H54 (cell line): ENCODE measurements at places on chromosomes 11 and 22.
A peak's percentile ranks its signal among the peaks of the same experiment; 100 is the strongest.

DNA sequence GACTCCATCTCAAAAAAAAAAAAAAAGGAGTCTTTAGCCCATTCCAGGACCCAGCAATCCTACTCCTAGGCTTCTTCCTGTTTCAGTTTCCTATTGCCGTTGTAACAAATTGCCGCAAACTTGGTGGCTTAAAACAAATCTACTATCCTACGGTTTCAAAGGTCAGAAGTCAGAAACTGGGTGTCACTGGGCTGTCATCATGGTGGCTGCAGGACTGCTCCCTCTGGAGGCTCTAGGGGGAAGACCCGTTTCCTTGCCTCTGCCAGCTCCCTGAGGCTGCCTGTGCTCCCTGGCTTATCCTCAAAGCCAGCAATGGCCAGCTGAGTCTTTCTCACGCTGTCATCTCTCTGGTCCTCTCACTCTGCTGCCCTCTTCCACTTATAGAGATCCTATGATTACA, 8.7 kb upstream of the DAGLA start:
- DNase-seq: no peak

DNA sequence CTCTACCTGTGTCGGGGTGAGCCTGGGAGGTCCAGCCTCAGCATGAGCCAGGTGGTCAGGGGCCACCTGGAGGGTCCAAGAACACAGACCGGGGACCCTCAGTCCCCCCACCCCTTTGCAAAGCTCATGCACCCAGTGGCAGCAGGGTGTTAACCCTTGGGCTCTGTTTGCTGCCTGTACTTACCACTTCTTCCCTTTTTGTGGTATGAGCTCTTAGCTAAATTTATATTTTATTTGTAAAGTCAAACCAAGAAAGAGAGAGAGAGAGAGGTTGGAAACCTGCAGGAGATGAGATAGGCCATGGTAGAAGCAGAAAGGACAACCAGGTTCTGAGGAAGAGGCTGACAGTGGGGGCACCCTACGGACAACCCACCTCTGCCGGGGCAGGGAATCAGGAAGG, 29.9 kb downstream of the IL10RA start:
- DNase-seq: no peak

- DNase-seq: no peak
Measured at GRCh38 chr22:47417699-47418098, 655.2 kb downstream of the TBC1D22A start.

GRCh38 chr11:112172362-112172994, 2.8 kb upstream of the BCO2 start:
- DNase-seq: no peak

DNA sequence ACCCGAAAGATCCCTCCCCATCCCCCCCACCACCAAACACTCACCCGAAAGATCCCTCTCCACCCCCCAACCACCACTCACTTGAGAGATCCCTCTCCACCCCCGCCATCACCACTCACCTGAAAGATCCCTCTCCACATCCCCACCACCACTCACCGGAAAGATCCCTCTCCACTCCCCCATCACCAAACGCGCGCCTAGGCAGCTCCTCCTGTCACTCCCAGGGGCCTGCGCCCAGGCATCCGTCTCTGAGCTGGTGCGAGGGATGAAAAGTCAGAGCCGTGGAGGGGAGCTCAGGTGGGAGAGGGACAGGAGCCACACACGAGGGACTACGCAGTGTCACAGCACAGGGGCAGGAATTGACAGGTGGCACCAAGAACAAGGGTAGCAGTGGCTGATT, 11.5 kb downstream of the KIAA0930 start:
- DNase-seq: no peak

GRCh38 chr11:120932305-120932915, 91.5 kb upstream of the TBCEL start:
- no peak for DNase-seq

DNA sequence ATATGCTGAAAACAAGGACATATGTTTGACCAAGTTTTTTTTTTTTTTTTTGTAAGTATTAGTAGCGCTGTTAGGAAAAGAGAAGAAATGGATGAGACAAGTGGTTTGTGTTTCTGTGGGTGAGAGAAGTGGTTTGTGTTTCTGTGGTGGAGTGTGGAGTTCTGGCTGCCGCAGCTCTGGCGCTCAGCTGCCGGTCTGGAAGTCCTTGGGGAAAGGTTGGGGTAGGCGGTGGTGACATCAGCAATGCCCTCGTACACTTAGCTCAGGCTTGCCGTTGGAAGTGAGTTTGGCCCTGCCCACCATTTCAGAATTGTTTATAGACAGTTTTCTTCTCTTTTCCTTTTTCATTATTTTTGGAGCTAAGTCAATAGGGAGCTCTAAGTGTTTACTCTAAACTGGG, 116.6 kb downstream of the TBC1D22A start:
- DNase-seq: no peak

- DNase-seq: no peak
Measured at GRCh38 chr11:28400331-28401100, 292.3 kb downstream of the METTL15 start.

DNA sequence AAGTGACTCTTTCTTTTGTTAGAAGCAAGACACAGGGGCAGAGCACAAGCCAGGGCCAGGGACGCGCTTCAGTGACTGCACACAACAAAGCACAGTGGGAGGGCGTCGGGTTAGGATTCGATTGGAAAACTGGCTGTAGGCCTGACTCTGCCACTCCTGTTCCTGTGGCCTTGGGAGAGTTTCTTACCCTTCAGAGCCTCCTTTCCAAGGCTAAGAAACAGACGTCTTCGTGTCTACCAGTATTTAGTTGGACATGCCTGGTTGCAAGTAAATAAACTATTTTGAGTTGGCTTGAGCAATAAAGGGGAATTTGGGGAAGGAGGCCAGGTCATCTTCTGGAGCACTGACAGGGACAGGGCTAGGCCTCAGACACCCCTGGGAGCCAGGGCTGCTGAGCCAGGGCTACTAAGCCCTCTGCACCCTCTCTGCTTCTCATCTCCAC, 549.1 kb downstream of the INSC start:
- DNase-seq: no peak

GRCh38 chr11:19698493-19699292, 13.9 kb upstream of the NAV2 start:
- DNase-seq: no peak

- no peak for DNase-seq
Measured at GRCh38 chr11:111413849-111414248, 34.8 kb upstream of the POU2AF1 start.

GRCh38 chr11:129260750-129261149, 68.6 kb upstream of the ARHGAP32 start:
- DNase-seq: no peak

- DNase-seq: no peak
Measured at GRCh38 chr11:118112711-118113430, 26.1 kb upstream of the SMIM35 start.

DNA sequence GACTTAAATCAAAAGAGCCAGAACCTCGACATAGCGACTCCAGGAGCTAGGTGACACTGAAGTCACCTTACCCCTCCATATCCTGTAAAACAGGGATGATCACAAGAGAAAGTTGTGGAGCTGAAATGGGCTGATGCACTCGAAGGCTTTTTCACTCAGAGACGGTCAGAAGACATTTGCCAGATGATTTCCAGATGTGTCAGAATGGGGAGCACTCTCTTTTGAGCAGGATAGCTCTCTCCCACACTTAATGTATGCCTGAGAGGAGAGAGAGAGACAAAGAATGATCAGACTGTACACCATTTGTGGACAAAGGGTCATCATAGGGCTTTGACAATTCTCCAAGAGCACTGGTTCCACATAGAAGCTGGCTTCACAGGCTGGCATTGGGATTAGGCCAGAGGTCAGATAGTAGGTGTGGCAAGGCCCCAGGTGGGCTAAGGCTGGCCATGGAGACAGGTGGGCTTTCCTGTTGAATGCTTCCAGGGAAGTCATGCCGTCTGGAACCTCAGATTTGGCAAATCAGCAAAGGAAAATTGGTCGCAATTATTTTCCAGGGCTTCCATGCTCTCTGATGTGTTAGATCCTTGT, 42.3 kb upstream of the ETS1 start:
- no peak for DNase-seq

- DNase-seq: no peak
Measured at GRCh38 chr11:42025121-42025803, 565.8 kb upstream of the LRRC4C start.

- DNase-seq: no peak
Measured at GRCh38 chr11:87128372-87128771, 90.6 kb downstream of the TMEM135 start.

DNA sequence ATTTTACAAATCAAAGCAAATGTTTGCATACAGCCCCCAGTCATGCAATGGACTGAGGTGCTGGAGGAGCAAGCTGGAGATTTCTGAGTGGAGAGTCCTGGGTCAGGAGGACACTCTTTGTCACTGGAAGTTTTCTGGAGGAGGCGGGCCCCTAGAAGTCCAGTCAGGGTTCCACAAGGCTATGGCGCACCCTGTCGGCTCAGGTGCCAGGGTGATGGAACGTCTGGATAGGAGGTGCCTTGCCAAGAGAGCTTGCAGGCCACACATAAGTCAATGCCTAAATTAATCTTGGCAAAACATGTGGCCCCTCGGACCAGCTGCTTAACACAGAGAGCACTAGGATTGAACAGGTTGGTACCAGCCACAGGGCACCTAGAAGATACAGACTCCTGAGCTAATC, 174.7 kb upstream of the CADM1 start:
- DNase-seq: no peak

DNA sequence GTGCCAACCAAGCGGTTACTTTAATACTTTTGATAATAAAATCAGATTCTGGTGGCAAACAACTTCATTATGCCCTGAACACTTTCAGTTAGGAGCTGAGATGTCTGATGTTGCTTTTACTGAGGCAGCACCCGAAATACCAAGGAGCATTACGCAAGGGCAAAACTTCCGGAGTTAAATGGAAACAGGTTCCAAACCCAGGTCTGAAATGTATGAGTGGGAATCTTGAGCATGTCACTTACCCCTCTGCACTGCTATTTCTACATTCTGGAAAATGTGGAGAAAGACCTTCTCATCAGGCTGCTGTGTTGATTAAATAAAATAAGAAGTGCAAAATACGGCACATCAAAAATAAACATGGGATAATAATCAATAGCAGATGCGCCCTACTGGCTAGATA, 315.1 kb downstream of the LARGE1 start:
- no peak for DNase-seq

DNA sequence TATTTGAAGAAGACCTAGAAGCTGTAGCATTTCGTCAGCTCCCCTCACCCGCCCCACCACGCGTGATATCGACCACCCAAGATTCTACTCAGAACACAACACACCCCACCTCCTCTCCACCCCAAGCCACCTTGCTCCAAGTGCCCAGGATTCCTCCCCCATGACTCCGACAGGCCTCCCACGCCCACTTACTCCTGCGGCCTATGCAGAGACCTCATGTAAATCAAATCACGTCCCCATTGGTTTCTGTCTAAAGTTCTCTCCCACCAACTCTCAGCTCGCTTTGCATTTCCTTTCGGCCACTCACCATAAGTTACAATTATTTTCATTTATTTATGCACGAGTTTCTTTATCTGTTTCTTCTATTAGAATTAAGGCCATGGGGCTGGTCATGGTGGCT, 11.0 kb downstream of the TMEM151A start:
- DNase-seq: no peak

DNA sequence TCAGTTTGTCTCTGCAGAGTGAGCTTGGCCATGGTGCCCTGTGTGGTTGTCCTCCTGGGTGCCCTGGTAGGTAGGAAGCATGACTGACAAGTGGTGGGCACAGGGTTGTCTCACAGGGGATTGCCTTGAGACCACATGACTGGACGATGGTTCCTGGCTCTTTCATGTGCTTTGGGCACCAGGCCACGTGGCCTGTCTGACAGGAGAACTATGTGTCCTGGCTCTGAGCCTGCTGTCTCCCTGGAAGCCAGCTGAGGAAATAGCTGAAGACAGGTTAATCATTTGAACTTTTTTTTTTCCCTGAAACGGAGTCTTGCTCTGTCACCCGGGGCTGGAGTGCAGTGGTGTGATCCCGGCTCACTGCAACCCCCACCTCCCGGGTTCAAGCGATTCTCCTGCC, 93.2 kb downstream of the LDLRAD3 start:
- DNase-seq: peak; percentile 23

GRCh38 chr11:82004537-82005213, 729.0 kb downstream of the FAM181B start:
- no peak for DNase-seq

GRCh38 chr11:75154646-75155569, 4.0 kb downstream of the SLCO2B1 start:
- no peak for DNase-seq

GRCh38 chr11:111018566-111018965, 227.0 kb upstream of the POU2AF2 start:
- DNase-seq: no peak

DNA sequence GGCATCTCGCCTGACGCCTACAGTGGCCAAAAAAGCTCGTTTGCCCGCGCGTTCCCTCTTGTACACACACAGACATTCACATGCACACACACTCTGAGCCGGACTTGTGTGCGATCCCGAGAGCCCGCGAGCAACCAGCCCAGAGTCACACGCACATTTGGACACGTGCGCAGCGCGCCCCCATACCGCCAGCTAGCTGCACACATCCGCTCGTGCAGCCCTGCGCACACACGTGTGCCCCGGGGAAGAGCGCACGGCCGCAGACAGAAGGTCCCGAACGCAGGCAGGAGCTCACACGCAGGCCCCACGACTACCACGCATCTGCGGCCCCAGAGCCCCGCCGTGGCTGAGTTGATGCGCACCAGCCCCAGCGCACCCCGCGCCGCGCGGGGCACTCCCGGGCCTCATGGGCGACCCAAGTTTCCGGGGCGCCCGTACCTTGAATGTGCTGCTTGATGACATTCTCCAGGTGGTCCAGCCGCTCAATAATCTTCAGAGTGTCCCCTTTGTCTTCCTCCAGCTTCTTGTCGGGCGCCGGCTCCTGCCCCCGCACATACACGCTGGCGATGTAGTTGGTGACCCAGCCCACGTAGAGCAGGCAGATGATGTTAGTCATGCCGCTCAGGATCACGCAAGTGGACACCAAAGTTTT, 758 bp downstream of the GALNT18 start:
- DNase-seq: peak; percentile 23
